ENCODE measurements at places on chromosomes 1 and 21.

GRCh38 chr1:102691592-102692090, 416.7 kb downstream of the COL11A1 start:
- no peak for DNase-seq

DNA sequence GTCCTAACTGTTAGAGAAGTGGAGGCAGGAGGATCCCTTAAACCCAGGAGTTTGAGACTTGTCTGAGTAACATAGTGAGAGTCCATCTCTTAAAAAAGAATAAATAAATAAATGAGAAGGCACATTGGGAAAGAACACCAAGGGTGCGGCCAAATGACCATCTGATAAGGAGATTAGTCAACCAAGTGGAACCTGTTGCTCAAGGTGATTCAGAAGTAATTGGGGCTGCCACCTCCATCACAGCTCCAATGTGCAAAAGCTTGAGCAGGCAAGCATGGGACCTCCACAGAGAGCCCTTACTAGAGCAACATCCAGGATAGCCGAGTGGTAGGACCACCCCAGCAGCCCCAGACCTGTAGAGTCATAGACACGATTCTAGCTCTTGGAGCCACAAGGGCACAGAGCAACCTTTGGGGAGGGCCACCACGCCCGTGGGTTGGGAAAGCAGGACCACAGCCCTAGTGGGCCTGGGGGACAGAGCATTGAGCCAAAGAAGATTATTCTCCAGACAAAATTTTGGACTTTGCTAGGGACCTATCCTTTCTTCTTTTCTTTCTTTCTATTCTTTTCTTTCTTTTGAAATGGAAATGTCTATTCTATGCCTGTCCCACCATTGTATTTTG, 40.9 kb downstream of the KCNK1 start:
- no peak for DNase-seq

- peak; percentile 94 for DNase-seq
Observed at GRCh38 chr1:241847796-241848685, at the start of gene EXO1. EXO1 (plus strand) TSS chr1:241848204; CDS start chr1:241850426, 2,222 bp downstream.

DNA sequence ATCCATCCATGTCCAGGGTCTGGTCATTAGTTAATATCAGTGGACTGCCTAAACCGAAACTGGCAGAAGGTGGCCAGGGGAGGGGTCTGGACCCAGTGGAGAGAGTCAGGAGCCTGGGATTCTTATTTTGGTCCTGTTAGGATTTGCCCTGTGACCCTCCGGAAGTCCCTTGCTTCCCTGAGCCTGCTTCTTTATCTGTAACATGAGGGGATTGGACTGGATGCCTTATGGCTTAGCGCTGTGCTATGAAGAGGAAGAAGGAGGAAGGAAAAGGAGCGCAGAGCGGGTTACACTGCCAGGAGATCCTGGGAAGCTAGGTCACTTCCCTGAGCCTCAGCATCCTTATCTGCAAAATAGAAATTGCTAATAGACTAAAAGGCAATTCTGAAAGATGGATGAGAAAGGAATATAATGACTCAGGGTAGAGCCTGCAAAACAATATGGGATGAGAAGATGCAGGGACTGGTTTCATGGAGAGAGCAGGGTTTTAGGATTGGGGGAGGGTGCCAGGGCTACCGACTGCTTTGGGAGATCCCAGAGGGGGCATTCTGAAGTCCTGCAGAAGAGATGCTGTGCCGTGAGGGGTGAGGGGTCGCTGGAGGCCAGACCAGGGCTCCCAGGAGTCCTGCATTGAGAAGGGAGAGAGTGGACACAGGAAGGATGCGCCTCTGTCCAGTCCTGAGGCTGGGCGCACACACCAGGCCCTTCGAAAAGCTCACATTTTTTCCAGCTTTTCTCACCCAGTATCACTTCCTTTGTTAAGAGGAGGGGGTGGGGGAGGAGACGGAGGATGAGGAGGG, 460 bp upstream of the ADORA1 start:
- no peak for DNase-seq

GRCh38 chr1:6330410-6330911, 63.1 kb downstream of the ACOT7 start:
- peak; percentile 81 for DNase-seq

GRCh38 chr1:243420946-243421685, 165.3 kb downstream of the SDCCAG8 start:
- DNase-seq: no peak

GRCh38 chr1:19381261-19381660, 69.1 kb downstream of the SLC66A1 start:
- no peak for DNase-seq

GRCh38 chr1:37763791-37764413, 1.0 kb downstream of the EPHA10 start:
- no peak for DNase-seq
